ENCODE measurements at places on chromosomes 7 and 10.

GRCh38 chr7:46933596-46933995 is 648.3 kb downstream of the TNS3 start:
- peak; percentile 89 for DNase-seq

- peak; percentile 20 for DNase-seq
These were observed 1.5 kb downstream of the BCAP29 start for GRCh38 chr7:107581387-107582013.

DNA sequence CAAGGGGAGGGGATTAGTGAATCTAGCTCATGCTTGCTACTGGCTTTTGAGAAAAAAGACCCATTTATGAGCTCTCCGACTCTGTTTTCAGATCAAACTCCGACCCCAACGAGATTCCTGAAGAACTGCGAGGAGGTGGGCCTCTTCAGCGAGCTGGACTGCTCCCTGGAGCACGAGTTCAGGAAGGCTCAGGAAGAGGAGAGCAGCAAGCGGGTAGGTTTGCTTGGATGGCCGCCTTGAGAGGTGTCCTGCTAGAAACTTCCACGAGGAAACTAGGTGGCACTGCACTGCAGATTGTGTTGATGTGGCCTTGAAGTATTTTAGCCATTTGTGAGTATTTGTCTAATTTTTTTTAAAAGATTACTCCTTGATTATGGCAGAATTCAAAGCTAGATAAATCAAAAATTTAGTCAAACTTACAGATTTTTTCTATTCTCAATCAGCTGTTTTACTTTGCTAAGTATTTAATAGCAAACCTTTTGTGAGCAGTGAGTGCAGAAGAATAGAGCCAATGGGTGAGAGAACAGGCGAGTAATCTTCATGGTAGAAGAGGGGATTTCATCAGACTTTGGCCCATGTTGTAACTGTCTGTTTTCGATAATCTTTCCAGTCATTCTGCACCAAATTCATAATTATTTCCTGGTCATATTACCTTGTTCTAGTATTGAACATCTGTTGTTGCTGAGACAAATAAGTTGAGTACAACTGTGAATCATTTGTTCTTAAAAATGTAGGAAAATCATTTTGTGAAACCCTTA is 95.4 kb downstream of the CREB5 start:
- DNase-seq: no peak

DNA sequence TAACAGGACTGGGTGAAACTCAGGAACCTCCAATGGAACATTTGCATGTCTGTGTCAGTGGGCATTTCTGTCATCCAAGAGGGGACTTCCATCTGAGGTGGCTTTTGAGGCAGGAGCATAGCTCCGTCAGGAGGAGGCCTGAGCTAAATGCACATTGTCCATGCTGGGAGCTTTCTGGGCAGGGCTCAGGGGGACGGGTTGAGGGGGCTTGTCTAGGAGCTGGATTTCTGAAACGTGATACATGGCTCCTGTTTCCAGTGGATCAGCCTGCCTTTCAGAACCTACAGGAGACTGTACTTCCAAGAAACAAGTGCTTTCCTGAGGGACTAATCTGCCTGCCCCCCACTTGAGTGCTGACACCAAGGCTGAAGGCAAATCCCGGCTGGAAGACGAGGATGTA is 40.5 kb upstream of the GDF10 start:
- no peak for DNase-seq

GRCh38 chr10:129594811-129595210 is 127.8 kb downstream of the MGMT start:
- no peak for DNase-seq

DNA sequence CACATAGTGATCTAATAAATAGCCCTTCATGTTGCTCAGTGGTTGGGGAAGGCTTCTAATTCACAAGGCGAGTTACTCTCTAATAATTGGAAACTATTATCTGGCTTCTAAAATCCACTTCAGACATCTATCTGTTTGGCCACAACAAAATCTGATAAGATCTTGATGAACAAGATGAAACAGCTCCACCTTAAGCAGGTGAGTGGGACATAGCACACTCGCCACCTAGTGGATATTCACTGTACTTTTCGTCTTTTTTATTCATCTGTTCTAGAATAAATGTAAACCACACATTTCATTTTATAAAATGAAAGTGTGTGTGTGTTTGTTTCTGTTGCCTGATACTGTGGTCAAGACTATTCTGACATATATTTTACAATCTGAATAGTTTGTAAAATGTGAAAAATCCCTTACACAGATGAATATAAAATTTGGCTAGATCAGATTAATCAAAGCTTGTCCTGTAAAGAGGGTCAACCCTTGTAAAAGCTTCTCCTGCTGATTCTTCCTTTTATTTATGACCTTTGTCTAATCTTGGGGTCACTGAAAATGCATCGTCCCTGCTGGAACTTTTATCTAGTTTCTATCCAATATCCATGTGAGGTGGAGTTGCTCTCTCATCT is 26.5 kb upstream of the CNTNAP2 start:
- DNase-seq: no peak

DNA sequence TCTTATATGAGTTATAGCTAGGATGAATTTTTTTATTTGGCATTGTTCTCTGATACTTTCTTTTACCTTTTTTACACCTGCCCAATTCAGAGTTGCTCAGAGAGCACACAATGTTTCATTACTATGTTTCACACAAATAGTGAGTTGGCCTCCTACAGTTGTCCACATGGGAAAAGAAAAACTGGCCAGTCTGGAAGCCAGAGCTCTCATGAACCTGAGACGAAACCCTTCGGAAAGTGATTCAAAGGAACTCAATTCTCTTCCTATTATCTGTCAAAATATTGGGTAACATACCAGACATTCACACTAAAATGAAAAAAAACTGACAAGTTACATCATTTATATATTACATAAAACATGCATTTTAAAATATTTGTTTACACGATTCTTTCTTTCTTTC is 15.3 kb downstream of the SCRN1 start:
- no peak for DNase-seq

DNA sequence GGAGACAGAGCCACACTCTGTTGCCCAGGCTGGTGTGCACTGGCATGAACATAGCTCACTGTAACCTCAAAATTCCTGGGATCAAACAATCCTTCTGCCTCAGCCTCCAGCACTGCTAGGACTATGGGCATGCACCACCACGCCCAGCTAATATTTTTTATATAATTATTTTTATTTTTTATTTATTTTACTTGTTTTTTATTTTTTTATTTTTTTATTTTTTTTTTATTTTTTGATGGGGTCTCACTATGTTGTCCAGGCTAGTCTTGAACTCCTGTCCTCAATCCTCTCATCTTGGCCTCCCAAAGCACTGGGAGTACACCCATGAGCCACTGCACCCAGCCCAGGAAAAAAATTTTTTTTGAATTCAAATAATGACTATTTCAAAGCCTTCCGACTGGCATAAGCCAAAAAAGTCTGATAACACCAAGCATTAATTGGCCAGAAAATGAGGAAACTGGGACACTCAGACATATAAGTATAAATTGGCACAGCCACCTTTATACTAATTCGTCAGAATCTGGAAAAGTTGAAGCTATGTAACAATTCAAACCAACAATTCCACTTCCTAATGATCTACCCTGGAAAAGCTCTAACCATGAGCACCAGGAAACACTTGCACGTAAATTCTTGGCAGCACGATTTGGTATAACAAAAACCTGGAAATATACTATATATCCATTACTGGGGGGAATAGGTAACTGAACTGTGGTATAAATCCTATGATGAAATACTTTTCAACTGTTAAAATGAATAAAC is 6.3 kb downstream of the ZC3HAV1 start:
- DNase-seq: no peak

DNA sequence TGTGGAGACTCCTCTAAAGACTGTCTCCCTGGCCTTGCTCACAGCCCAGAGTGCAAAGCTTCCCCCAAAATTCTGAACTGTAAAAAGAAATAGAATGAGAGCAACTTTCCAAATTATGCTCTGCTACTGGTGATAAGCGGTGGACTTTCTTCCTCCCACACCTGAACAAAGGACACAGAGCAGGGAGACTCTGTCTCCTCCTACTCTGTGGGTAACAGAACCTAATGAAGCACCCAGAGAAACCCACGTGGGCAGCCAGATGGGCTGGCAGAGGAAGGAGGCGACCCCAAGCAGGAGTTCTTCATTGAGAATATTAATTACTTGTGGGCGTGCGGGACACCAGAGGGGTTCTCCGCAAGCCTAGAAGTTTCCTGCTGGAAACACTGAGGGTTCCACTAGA is 139.5 kb downstream of the KMT2E start:
- DNase-seq: no peak

DNA sequence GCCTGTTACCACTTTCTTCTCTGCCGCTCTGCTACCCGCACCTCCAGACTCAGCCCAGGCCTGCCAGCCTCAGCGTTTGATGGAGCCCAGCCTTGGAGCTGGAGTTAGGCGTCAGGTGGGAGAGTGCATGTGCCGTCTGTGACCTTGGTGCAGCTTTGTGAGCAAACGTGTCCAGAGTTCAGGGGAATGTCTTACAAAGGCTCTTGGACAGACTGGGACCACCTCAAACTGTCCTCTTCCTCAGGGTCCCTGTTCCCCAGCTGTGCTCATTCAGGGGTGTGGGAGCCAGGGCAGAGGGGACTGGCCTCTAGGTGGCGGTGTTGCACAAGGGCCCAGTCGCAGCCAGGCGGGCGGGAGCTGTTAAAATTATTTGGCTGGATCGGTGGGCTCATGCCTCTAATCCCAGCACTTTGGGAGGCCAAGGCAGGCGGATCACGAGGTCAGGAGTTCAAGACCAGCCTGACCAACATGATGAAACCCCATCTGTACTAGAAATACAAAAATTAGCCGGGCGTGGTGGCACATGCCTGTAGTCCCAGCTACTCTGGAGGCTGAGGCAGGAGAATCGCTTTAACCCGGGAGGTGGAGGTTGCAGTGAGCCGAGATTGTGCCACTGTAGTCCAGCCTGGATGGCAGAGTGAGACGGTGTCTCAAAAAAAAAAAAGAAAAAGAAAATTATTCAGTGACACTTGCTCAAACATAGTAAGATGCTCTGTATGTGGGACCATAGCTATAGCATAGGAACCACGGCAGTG is 89.2 kb downstream of the ADCY1 start:
- DNase-seq: peak; percentile 5

DNA sequence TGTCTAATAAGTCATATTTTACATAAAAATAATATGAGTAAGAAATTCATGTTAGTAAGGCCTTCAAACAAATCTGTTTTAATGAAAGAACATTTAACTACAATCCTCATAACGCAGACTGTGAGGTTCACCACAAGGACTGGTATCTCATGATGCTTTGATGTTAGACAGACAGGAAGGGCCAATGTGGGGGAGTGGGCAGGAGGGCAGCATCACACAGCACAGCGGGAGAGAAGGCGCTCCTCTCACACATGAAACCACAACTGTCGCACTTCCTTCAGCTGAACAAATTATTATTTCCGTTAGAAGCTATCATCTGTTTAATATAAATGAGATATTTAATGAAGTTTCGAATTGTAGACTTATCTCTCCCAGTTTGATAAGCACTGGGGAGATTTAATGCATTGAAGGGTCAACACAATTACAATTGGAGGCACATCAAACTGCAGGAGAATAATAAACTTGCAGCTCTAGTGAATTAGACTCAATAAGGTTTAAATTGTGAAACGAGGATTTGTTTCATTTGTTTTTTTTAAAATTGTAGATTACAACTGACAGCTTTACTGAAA is 466.1 kb downstream of the PARD3 start:
- no peak for DNase-seq

DNA sequence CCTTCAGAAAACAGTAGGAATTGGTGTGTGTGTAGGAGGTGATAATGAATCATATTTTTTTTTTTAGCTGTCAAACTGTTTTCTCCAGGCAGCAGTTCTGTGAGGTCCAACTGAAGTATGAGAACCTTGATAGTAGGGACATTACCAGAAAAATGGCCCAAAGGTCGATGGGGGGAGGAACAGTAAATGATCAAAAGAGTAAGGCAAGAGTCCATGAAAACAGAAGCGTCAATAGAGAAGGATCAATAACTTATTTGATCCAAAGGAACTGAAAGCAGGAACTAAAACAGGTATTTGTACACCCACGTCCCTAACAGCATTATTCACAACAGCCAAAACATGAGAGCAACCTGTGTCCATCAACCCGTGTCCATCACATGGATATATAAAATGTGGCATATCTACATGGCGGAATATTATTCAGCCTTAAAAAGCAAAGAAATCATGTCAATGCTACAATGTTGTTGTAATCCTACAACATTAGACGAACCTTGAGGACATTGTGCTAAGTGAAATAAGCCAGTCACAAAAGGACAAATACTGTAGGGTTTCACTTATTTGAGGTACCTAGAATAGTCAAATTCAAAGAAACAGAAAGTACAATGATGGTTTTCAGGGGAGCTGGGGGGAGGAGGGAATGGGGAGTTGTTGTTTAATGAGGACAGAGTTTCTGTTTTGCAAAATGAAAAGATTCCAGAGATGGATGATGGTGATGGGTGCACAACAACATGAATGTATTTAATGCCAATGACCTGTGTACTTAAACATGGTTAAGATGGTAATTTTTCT is 214.0 kb upstream of the KLF14 start:
- no peak for DNase-seq

- no peak for DNase-seq
These were observed 668.2 kb downstream of the KCNMA1 start for GRCh38 chr10:76969366-76969948.

GRCh38 chr7:39621261-39621660 is 2.1 kb upstream of the RALA start:
- DNase-seq: peak; percentile 95

DNA sequence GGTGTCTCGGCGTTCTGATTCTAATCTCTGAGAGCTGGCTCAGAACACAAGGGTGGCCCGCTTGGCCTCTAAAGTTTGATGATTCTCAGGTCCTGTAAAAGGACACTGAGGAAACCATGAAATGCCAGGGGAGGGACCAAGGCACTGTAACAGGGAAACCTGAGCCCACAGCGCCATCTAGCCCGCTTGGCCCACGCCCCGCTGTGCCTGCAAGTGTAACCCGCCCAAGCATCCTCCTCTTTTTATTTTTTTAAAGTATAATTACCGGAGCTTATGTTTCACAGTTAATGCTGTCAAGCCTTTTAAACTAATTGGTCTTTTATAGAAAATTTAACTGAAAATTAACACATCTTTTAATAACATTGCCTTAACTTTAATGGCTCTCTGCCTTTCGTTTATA is 734.7 kb downstream of the KCNMA1 start:
- no peak for DNase-seq

DNA sequence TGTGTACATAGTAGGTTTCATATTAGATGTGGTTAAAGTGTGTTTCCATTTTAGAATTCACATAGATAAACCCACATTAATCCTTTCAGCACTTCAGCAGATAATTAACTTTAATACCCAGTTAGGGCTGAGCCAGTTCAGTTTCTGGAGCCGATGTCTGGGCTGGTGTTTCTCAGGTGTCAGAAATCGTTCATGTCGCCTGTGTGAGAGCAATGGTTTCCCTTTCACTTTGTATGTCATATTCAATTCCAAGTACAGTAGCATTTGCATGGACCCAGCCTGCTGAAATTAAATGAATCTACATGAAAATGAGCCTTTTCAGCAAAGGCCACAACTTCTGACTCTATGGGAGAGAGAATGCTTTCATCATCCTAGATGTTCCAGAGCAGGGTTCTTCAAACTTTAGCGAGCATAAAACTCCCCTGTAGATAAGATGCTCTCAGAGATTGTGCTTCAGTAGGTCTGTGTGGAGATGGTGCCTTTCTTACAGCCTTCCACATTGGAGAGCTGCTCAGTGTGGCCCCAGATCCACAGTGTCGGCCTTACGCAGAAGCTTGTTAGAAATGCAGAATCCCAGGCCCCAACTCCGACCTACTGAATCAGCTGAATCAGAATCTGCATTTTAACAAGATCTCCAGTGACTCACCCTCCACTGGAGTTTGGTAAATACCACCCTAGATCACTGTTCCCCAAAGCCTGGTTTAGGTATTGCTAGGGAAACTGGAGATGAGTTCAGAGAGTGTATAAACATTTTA is 19.6 kb downstream of the WIPF3 start:
- DNase-seq: no peak

Data from AG10803 (cell line).